Activated naive CD4-positive, alpha-beta T cell treated with Interleukin-2 at 50 U/mL for 16 hours (primary cell): ENCODE measurements at places on chromosomes 7 and 10.

GRCh38 chr7:102302025-102302424 lies 15.4 kb downstream of the SH2B2 start:
- no peak for DNase-seq

GRCh38 chr10:77626266-77626935 lies 11.2 kb downstream of the KCNMA1 start:
- no peak for DNase-seq

DNA sequence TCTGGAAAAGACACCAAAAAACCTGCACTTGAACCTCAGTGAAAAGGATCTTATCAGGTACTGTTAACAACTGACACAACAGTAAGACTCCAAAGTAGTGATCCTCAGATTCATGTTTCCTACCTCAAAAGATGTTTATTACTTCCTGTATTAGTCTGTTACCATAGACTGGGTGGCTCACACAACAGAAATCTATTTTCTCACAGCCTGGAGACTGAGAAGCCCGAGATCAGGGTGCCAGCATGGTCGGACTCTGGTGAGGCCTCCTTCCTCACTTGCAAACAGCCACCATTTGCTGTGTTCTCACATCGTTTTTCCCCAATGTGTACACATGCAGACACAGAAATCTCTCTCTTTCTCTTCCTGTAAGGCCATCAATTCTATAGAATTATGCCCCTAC lies 154.0 kb upstream of the THSD7A start:
- DNase-seq: no peak

GRCh38 chr10:61217851-61218565 lies 235.2 kb downstream of the TMEM26 start:
- no peak for DNase-seq

DNA sequence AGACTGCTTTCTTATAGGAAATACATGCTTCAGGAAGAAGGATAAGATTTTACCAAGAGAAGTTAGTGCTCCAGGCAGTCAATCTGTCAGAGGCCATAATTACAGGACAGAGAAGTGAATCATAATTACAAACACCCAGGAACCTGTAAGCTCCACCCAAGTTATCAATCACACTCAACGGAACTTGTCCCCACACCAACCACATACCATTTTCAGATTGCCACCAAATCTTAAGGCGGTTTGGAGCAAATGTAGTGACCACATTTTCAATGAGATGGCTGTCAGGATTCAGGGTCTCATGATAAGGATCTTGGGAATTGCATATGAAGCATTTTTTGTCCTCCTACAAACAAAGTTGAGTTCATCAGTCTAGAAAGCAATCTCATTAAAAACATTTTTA lies 4.8 kb downstream of the LAMB1 start:
- DNase-seq: no peak

DNA sequence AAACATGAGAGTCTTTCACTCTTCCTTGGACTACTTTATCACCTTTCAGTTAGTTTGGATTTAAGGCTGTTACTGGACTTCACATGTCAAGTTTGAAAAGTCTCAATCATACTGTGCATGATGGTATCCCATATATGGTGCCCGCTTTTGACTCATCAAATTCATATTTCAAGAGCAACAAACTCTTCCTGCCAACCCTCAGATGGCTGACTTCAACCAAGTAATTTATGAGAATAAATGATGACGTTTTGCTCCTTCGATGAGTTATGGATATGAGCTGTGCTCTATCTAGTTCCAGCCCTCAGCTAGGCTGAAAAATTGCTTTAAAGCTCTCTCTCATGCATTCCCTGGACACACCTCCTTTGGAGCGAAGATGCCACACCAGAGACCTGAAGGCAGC lies 110.3 kb upstream of the RSU1 start:
- no peak for DNase-seq

DNA sequence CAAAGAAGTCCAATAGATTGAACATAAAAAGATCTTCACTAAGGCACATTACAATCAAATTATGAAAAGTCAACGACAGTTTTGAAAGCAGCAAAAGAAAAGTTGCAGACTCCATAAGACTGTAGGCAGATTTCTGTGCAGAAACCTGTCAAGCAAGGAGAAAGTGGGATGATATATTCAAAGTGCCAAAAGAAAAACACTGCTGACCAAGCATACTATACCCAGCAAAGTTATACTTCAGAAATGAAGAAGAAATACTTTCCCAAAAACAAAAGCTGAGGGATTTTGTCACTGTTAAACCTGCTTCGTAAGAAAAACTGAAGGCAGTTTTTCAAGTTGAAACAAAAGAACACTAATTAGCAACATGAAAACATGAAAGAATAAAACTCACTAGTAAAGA lies 145.5 kb downstream of the ZEB1 start:
- DNase-seq: no peak

DNA sequence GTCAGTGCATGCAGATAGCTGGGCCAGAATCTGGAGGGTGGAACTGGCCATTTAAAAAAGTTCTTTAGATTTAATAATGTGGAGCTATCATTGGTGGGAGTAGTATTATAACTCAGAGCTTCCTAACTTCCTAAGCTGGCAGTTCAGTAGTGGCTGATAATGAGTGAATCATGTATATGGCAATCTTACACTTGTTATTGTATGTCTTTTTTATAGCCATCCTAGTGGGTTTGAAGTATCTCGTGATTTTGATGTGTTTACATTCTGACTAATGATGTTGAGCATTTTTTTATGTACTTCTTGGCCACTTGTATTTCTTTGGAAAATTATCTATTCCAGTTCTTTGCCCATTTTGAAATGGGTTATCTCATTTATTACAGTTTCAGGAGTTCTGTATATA lies 15.4 kb downstream of the TFAM start:
- DNase-seq: no peak

DNA sequence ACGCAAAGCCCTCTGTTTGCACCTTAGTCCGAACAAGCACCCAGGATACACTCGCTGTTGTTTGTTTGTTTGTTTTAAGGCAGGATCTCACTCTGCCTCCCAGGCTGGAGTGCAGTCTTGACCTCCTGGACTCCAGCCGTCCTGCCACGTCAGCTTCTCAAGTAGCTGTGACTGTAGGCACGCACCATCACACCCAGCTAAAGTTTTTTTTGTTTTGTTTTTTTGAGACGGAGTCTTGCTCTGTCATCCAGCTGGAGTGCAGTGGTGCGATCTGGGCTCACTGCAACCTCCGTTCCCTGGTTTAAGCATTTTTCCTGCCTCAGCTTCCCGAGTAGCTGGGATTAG lies 76.8 kb downstream of the CTBP2 start:
- DNase-seq: no peak

DNA sequence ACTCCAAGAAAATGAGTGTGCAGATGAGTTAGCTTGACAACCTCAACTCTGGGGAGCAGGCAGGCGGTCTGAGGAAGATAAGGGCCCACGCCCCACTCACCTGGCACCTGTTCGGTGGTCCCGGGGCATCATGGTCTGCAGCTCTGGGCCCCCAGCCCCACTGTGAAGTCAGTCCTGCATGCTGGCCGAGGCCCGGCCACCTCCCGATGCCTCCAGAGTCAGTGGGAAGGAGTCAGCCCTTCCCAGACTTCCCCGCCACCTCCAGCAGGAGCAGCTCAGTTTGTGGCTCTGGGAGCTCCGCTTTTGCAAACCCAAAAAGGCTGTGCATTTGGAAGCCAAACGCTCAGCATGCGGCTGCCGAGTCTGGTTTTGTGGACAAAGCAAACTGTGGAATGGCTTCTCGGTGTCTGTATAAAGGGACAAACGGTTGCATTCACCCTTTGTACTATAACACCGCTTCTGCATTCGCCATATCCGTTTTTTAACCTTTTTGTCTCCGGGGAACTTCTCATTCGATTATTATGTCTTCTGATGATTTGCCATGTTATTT lies 167.3 kb downstream of the CCDC3 start:
- no peak for DNase-seq

GRCh38 chr7:13042605-13043236 lies 355.3 kb downstream of the ARL4A start:
- DNase-seq: no peak

DNA sequence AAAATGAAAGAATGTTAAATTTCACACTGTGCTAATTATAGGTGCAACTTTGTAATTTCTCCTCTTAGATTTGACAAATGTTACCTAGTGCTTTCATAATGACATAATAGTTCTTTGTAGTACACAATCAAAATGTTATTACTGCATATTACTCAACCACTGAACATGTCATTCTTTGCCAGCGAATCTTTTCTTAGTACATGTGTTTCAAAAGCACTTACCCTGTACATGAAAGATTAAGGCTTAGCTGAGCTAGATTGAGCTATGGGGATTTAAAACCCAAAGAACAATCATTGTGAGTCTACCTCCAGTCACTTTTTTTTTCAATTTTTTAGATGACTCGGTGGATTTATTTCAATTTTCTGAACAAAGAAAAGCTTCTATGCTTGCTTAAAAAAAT lies 123.5 kb upstream of the FERD3L start:
- no peak for DNase-seq

DNA sequence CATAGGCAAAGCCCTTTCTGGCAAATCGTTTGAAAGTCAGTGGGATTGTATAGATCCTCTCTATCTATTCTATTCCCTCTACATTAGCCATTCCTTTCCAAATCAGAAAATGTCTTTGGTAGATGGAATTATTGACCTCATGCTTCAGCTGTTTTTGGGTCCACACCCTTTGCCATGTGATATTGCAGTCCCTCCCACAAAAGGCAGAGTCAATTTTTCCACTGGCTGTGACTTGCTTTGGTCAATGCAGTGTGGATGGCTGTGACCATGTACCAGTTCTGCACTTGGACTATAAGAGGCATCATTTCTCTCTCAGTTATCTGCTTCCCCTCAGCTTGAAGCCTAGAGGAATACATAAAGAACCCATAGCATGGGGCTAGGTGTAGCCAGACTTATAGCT lies 332.9 kb downstream of the PTEN start:
- DNase-seq: no peak

GRCh38 chr10:10164848-10165247 lies 852.8 kb upstream of the CELF2 start:
- no peak for DNase-seq

GRCh38 chr10:49187950-49188761 lies at the start of gene TMEM273:
TMEM273 (minus strand) TSS chr10:49188391; CDS start chr10:49188336, 55 bp downstream.
- peak; percentile 63 for DNase-seq

DNA sequence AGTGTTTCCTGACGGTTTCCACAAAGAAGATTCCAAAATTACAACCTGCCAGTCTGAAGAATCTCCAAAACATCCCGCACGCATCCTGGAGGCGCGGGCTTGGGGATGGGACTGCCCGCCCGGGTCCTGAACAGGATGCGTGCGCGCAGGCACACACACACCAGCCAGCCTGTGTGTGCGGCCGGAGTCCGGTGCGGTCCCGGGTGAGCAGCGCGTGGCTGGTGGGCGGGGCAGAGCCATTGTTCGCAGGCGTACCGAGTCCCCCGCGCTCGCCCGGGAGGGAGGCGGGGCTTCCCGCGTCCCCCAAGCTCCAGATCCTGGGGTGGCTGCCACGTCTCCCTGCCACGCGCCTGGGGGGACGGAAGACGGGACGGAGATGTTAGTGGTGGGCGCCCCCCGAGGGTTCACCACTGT lies 675 bp upstream of the SCD start:
- DNase-seq: peak; percentile 67

- DNase-seq: peak; percentile 3
These were observed 73.9 kb upstream of the LEP start for GRCh38 chr7:128167042-128167701.
